Suppressor macrophage (primary cell): ENCODE measurements at places on chromosomes 5 and 9.

- no peak for DNase-seq
Observed at GRCh38 chr5:109325456-109325855, 84.3 kb downstream of the PJA2 start.

GRCh38 chr5:129717751-129718310 lies 30.1 kb upstream of the MINAR2 start:
- no peak for DNase-seq

- DNase-seq, result no peak
Observed at GRCh38 chr5:83895860-83896259, 175.2 kb upstream of the HAPLN1 start.

DNA sequence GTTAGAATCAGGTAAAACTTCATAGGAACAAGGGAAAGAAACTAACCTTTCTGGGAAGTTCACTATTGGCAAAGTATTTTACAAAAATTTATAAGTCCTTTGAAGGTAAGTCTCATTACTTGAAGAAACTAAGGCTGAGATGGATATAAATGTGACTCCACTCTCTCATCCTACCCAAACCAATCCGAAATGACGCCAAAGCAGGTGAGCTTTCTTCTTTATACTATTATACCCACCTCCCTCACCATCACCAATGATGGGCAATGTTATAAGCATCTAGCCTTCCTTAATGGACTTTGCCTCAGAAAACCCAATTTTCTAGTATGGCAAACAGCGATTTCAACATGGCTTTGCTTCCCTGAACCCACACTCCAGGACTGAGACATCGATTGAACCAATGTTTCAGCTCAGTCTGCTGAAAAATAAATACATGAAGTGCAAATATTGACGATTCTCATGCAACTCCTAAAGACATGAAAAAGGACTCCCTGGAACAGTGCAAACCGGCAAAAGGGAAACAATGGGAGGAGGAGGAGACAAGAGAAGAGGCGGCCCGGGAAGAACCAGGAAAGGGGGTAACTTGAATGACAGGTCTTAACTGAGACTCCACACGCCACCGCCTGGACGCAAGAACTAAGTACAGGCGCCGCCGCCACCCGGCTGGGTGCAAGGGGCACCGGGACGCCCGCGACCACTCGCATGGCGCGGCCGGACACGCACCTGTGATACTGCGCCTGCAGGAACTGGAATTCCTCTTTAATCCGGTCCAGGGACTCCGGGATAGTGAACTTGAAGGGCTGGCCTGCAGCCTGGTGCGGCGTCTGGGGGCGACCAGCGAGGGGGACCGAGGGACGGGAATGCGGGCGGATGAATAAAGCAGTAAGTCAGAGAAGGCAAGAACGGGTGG lies 2.5 kb downstream of the TLE1 start:
- DNase-seq, result peak; percentile 85

DNA sequence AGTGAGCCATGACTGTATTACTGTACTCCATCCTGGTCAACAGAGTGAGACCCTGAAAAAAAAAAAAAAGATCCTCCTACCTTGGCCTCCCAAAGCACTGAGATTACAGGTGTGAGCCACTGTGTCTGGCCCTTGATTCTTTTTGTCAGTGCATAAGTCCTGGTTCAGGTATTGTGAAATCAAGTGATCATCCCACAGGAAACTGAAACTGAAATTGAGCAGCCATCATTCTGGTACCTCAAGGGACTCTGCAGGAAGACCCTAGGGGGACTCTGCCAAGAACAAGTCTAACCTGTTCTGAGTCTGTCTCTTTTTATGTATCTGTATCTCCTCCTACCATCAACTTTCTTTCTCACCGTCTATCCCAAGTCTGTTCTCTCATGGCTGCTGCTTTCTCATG lies 1.9 kb upstream of the DCAF10 start:
- DNase-seq, result no peak

GRCh38 chr5:10634050-10634449 lies 70.2 kb downstream of the ANKRD33B start:
- DNase-seq, result no peak

DNA sequence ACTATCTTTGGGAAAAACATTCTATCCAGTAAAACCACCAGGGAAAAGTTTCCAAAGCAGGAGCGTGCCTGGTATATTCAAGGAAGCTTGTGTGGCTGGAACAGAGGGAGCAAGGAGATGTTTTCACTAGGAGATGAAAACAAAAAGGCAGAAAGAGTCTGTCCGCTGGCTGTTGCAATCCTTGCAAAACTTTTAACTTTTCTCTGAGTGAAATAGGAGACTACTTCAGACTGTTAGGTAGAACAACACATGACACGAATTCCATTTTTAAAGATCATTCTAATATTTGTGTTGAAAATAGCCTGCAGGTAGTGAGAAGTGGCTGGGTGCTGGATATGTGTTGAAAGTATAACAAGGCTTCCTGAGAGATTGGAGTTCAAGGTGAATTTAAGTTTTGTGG lies 69.5 kb downstream of the PRR16 start:
- DNase-seq, result no peak
